Stimulated activated CD8-positive, alpha-beta memory T cell treated with anti-CD3 and anti-CD28 coated beads, Interleukin-15, amount 100 ng/mL, for 1 hour (primary cell): ENCODE measurements at places on chromosomes 12 and 14.
A peak's percentile ranks its signal among the peaks of the same experiment; 100 is the strongest.

DNA sequence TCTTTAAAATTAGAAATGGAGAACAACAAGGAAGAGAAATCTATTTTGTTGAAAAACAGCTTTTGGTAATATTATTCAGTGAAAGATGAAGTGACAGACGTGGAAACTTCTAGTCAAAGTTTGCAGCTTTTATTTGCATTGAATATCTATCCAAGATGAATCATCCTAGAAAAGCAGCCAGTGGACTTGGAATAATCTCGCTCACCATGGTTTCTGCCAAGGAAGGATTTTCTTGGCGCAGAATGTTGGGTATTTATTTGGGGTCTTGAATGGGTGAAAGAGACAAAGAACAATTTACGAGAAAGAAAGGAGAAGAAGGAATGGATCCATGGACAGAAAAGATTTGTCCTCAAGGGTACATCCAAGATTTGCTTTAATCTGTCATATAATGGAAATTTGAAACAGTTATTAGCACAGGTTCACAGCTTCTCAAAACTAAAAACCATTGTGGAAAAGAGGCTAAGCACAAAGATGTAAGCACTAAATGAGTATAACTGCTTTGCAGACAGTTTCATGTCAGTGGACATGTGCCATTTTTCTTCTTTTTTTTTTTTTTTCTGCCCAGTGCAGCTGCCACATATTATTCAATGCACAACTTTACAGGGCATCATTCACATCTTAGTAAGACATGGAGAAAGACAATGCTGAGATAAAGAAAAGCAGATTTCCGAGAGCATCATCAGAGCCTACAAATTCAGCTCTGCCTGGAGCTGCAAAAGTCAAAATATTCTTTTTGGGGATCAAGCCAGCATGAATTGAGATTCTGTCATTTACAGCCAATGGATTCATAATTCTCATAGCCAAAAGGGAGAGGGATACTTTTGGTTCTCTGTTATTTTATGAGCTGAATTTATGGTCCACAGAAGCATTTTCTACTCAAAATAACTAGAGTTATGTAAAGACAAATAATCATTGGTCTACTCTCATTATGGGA is 333.7 kb downstream of the DAD1 start:
- no peak for DNase-seq

- no peak for DNase-seq
These were observed 180.0 kb downstream of the KITLG start for GRCh38 chr12:88400302-88400701.

DNA sequence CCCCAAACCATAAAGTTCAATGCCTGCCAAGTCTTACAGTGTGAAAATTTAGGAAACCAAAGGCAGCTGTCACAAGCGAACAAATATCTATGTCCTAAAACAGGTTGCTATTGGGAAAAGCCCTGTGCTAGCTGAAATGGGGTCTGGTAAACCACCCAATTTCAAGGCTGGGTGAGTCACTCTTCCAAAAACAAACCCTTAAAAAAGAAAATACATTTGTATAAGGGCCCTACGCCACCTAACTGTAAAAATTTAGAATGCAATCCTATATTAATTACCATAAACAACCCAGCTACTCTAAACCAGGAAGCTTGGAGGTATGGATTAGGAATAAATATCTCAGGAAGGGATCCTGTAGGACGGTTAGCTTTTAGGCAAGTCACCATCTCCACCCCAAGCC is 32.1 kb downstream of the PRMT8 start:
- no peak for DNase-seq

- no peak for DNase-seq
These were observed 87.7 kb downstream of the GPR135 start for GRCh38 chr14:59377491-59377890.

DNA sequence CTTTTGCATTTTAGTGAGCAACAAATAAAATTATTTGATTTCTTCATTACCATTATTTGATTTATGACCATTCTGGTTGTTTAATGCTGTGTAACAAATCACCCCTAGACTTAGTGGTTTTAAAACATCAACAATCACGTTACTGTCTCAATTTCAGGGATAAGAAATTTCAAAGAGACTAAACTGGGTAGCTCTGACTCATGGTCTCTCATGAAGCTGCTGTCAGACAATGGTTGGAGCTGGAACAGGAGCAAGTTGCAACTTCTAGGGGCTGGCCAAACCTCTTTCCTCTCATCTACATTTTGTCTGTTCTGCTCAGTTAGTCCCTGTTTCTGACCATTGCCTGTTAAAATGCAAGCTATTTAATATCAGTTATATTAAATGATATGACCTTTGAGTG is 517.0 kb downstream of the KCNH5 start:
- DNase-seq: no peak

GRCh38 chr12:110108309-110109036 is 15.7 kb upstream of the IFT81 start:
- no peak for DNase-seq

DNA sequence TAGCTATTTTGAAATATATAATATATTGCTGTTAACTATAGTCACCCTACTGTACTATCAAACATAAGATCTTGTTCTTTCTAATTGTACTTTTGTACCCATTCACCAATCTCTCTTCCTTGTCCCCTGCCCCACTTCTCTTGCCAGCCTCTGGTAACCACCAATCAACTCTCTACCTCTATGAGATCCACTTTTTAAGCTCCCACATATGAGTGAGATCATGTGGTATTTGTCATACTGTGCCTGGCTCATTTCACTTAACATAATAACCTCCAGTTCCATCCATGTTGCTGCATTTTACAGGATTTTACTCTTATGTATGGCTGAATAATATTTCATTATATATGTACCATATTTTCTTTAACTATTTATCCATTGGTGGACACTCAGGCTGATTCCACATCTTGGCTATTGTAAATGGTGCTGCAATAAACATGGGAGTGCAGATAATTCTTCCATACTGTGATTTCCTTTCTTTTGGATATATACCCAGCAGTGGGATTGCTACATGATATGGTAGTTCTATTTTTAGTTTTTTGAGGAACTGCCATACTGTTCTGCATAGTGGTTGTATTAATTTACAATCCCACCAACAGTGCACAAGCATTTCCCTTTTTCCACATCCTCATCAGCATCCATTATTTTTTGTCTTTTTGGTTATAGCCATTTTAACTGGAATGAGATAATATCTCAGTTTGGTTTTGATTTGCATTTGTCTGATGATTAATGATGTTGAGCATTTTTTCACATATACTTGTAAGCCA is 33.5 kb upstream of the SPIC start:
- no peak for DNase-seq

GRCh38 chr14:62768753-62769152 is 276.5 kb downstream of the KCNH5 start:
- DNase-seq: no peak

DNA sequence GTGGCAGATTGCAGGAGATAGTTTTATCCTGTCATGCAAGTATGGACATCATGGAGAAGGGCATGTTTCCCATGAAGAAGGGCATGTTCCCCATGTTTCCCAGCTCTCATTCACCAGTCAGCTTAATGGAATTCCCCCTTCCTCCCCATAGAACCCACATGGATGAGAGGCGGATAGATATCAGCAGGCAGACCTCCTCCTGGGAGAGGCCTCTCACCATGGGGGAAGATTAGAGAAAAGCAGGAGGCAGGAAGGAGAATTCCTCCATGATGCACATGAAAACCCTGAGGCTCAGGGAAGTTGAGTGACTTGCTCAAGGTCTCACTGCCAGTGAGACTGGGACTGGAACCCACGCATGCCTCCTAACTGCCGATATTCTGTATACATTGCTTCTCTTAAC is 92.9 kb upstream of the FOXN3 start:
- no peak for DNase-seq

DNA sequence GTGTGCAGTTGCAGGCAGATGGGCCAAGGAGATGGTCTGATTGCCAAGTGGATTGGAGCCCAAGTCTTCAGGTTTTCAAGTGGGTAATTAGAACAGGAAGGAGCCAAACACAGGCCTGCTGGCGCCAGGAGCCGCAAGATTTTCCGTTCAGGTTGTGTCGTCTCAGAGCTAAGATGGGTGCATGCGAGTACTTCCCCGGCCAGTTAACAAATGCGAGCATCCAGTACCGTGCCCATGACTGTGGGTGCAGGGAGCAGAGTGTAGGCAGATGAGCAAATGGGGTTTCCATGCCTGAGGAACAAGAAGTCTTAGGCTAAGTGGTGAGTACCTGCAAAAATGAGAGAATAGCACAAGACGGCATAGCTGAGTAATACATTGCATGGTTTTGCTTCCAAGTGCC is 90.5 kb downstream of the CHST11 start:
- DNase-seq: no peak

- no peak for DNase-seq
These were observed 24.5 kb downstream of the PDZRN4 start for GRCh38 chr12:41212625-41213024.

DNA sequence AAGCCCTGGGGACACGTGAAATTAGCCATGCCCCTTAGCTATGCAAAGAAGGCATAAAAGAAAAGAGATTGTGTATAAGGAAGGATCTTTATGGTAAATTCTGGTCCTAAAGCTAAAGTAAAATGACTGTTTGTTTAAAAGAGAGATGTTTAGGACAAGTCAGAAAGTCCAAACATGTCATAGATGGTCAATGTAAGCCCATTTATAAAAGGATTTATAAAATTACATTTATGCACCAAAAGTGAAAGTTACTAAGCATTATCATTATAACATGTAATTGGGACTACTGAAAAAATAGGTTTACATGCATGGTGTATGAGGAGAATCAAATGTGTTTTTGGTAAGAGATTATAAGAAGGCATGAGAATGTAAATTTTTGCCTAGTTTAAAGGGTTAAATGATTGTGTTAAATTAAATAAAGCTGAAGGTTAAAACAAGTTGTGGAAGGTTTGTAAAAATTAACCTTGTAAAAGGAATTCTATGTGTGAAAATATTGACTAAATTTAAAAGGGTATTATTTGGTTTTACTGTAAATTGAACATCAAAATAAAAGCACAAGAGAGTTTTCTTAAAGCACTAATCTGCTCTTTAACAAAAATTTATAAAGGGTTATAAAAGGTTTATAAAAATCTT is 50.4 kb upstream of the TSPAN8 start:
- no peak for DNase-seq

GRCh38 chr12:48185181-48185919 is 1.9 kb downstream of the CCDC184 start:
- no peak for DNase-seq

DNA sequence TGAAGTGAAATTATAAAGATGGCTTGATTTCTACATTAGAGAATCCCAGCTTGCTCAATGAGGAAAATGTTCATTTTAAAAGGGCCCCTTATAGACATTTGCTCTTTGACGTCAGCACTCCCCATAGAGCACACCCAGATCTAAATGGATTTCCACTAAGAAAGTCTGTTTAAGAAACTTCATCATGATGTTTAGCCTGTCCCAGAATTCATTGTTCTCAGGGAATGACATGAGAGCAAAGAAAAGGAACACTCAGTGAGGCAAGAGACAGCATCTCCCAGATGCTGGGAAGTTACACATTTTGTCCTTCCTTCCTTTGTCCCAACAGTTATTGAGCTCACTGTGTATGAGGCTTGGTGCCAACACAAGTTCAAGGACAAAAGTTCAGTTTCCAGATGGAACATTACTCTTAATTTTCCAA is 4.9 kb downstream of the PHLDA1 start:
- no peak for DNase-seq

DNA sequence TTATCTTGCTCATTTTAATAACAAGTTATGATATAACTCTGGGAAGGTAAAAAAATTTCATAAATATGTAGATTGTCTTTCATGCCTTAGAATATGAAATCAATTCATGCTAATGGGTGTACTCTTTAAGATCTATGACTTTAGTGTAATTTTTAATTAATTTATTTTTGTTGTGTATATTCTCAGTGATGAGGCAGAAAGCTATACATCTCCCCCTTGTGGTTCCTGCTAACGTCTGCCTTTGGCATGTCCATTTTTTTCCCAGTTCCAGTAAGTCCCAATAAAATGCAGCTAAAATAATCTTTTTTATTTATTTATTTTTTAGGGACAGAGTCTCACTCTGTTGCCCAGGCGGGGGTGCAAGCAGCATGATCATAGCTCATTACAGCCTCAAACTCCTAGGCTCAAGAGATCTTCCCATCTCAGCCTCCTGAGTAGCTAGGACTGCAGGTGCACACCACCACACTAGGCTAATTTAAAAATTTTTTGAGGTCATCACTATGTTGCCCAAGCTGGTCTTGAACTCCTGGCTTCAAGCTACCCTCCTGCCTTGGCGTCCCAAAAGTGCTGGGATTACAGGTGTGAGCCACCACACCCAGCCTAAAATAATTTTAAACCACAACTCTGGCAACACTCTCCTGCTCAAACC is 3.3 kb upstream of the CHURC1 start:
- DNase-seq: no peak

- DNase-seq: peak; percentile 19
These were observed 576 bp downstream of the ERP29 start for GRCh38 chr12:112013601-112014402.

DNA sequence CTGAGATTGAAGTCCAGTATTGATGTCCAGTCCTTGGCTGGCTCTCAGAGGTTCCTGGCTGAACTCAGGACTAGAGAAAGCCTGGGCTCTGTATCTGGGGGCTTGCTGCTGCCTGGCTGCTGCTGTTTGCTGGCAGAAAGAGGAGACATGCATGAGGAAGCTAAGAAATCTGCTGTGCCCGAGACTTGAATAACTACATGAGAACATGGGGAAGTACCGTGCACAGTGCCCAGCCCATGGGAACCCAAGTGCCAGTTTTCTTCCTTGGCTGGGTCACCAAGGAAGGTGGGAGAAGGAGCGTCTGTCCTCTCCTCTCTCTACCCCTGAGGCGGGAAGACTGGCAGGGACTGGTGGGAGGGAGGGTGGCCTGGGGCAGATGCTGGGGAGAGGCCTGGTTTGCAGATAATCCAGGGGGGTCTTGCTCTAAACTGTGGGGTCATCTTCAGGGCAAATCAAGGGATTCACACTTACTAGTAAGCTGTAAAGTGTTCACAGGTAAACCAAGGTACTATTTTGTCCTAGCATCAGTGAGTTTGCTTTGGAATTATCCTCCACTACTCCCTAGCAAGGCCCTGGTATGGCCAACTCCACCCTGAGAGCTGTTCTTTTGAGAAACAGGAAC is 13.8 kb upstream of the ZFP36L1 start:
- no peak for DNase-seq

GRCh38 chr12:117035287-117035686 is 63.9 kb downstream of the TESC start:
- DNase-seq: no peak

GRCh38 chr12:53543539-53543938 is 36.3 kb upstream of the NPFF start:
- DNase-seq: peak; percentile 2

GRCh38 chr12:132559652-132560363 is 50.6 kb downstream of the LRCOL1 start:
- DNase-seq: no peak

GRCh38 chr14:81427348-81428058 is 27.4 kb upstream of the STON2 start:
- no peak for DNase-seq
